ENCODE measurements at places on chromosomes 1 and 21.

DNA sequence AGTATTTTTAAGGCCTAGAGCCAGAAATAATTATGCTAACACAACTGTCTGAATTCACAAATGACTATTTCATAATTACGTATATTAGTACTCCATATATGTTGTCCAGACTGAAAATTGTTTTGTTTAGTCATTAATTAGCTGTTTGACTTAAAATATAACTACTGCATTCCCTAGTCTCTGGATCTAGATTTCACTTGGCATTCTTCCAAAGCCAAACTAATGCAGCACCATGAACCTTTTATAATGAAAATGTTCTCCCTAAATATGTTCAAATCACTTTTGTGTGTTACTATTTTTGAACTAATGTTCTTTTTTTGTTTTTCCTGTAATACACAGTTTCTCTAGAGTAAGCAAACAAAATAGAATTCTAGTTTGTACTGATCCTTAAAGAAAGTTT is 46.1 kb downstream of the CAMTA1 start:
- DNase-seq = no peak

- no peak for DNase-seq
These were observed 1.3 kb upstream of the OLIG2 start for GRCh38 chr21:33024201-33025103.

- DNase-seq = no peak
These were observed 55.9 kb downstream of the ZBTB18 start for GRCh38 chr1:244106837-244107493.

DNA sequence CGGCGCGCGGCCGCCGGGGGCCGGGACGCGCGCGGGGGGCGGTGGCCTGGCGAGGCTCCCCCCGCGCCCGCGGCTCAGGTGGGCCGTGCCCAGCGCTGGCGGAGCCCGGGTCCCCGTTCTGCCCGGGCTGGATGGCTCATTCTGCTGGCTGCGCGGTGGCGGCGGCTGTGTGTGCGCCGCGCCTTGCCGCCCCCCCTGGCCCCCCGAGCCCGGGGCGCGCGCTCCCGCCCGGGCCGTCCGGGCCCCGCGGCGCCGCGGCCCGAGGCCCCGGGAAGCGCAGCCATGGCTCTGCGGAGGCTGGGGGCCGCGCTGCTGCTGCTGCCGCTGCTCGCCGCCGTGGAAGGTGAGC is at the start of gene EPHB2:
TSS of gene EPHB2 (plus strand) at position 139 of the 349 bp plus-strand sequence. CDS start at position 283, 144 bp downstream.
- DNase-seq = no peak

- DNase-seq = no peak
These were observed 16.4 kb downstream of the HTR1D start for GRCh38 chr1:23200883-23201282.

Measured in kidney epithelial cell (primary cell).